GM12864 (cell line): ENCODE measurements at places on chromosomes 4 and X.

GRCh38 chr4:159366966-159367780 lies 264.3 kb downstream of the RAPGEF2 start:
- DNase-seq = no peak

DNA sequence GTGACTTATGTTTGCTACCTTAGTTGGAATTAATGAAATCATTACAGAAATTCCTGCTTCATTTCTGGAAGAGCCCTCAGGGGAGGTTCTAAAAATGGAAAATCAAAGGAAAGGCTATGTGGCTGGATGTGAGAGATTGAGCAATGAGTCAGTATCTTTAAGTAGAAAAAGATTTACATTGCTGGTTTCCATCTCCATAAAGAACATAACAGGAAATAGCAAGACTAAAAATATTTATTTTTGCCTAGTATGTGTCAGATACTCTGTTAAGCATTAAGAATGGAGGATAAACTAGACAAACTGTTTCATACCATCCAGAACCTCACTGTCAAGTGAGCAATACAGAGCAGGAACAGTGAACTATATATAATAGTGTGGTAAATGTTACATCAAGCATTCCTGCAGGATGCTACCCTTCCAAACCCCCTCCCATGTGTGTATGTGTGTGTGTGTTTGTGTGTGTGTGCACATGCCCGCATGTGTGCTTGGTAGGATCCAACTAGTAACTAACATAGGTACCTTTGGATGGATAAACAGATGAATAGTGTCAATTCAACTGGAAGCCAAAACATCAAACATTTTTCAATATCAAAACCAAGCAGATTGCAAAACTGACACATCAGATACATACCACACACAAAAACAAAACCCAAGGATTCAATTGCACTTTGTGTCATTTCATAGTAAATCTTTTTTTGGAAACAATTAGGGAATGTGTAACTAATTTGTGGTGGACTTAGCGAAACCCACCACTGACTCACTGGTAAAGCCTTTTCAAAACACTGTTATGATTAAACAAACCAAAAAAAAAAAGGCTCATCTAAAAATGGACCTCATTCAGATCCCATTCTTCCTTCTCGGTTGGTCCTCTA lies 223.4 kb downstream of the SHROOM3 start:
- DNase-seq = no peak

DNA sequence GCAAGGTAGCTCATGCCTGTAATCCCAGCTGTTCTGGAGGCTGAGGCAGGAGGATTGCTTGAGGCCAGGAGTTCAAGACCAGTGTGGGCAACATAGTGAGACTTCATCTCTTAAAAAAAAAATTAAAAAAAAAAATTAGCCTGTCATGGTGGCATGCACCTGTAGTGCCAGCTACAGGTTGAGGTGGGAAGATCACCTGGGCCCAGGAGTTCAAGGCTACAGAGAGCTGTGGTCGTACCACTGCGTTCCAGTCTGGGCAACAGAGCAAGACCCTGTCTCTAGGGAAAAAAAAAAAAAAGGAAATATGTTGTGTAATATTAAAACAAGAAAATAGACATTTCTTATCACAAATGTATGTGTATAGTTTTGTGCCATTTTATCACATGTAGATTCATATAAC lies 97.8 kb downstream of the LARP1B start:
- no peak for DNase-seq

DNA sequence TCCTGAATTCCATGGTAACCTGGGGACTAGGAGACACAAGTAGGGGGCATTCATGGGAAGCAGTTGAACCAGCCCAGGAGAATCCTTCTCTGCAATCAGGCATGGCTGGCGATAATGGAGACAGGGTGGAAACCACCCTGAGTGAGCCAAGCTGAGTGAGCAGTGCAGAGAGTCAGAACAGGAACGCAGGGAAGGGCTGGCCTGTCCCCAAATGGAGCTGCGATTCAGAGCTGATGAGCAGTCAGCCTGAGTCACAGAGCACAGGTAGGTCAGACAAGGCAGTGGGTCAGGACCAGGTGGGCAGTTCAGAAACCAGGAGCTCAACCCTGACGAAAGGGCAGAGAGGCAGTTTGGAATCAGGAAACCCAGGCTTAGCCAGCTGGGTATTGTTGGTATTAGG lies 129.0 kb downstream of the BTC start:
- no peak for DNase-seq

- DNase-seq = no peak
Observed at GRCh38 chr4:154044108-154044531, 255.2 kb upstream of the SFRP2 start.

- no peak for DNase-seq
Observed at GRCh38 chr4:78171482-78171881, 114.4 kb downstream of the FRAS1 start.

DNA sequence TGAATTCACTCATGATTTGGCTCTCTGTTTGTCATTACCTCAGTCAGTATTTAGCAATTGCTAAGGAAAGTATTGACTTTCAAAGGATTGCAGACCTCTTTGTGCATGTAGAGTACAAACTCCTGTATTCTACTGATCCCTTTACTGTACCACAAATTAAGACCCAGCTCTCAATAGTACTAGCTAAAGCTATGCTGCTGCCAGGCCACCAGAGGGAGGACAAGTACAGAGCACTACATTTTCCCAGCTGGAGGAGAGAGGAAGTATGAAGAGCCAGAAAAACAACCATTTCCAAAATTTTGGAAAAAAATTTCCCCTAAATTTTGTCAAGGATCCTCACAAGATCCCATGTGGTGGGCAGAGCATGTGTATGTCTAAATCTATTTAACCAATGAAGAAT lies 175.0 kb upstream of the MTMR8 start:
- no peak for DNase-seq

DNA sequence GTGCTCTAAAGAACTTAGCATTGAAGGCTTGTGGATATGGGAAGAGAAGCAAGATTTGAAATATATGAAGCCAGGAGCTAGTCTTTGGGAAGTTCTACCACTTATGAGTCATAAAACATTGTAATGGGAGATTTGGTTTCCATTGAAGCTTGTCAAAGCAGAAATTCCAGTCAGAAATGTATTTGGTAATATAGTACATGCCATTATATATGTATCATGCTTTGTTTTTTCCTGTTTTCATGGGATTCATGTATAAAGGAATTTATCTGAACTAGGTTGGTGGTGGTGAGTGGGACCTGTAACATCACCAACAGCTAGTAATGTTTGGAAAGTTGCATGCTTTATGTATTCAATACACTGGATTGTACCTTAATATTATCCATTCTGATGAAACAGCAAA lies 14.6 kb upstream of the DCAF8L2 start:
- DNase-seq = no peak

GRCh38 chrX:131626681-131627296 lies 82.9 kb downstream of the OR13H1 start:
- DNase-seq = no peak
